ENCODE measurements at places on chromosomes 4 and X.

DNA sequence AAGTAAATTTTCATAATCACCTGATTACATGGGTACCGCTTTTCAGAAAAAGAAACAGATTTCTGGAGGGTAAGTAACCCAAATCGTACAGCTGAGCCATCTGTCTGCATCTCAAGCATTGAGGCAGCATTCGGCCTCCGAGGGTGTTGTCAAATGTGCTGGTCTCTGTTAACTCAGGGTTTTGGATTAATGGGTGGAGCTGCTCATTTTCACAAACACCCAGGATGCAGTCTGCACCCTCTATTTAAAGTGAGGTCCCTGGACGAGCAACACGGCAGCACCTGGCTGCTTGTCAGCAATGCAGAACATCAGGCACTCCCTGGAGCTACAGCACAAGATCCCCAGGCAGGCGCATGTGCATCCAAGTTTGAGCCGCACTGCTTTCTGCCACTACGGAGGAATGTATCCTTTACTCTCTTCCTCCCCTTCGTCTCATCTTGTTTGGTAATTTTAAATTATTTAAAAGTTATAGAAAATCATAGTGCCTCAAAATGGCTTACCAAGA is 24.7 kb upstream of the NAP1L5 start:
- no peak for DNase-seq

- DNase-seq, result no peak
These were observed 16.2 kb downstream of the RASSF6 start for GRCh38 chr4:73603854-73604584.

GRCh38 chrX:40576291-40576690 is 4.5 kb upstream of the ATP6AP2 start:
- no peak for DNase-seq

DNA sequence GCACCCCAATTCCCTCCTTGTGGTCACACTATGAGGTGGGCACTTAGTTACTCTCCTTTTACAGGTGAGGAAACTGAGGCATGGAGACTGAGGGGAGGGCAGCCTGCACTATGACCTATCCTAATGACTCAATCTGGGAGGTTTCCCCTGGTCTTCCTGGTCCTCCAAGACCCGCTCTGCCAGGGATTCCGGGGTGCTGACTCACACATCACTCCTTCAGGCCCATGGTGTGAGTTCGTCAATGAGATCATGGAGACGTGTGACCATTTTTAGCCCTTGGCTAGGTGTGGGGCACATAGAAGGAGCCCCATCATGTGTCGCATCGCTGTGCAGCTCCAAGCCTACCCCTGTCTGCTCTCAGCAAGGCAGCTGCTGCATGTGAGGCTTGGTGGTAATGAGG is 32.4 kb upstream of the BCOR start:
- DNase-seq, result no peak

DNA sequence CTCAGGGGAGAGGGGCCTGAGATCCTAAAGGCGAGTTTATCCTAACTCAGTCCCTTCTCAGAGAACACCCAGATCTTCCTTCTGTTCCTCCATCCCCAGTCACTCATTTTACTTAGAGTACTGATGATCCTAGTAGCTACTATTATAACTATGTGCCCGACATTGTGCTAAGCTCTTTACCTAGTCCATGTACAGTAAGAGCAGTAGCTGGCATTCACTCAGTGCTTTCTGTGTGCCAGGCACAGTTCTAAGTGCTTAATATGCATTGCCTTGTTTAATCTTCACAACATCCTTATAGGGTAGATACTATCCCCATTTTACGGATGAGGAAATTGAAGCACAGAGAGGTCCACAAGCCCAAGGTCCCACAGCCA is 58.3 kb downstream of the FRMPD3 start:
- no peak for DNase-seq

- DNase-seq, result no peak
These were observed 162.4 kb upstream of the GYPA start for GRCh38 chr4:144302704-144303536.

GRCh38 chr4:172096786-172097185 is 283.6 kb downstream of the GALNTL6 start:
- DNase-seq, result no peak

DNA sequence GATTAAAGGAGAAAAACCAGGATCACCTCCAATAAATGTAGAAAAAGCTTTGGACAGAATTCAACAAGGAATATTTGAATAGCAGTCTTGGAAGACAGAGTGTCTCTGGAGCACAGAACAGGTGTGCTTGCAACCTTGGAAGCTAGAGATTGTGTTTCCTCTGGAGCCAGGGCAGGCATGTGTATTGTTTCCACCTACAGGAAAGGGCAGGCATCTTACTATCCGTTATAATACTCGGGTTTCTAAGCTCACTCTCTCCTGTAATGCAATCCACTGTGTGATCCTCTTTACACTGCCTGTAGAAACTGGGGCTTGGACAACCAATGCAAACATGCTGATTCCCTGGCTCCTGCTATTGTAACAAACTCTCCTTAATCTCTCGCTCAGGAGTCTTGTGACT is 14.4 kb downstream of the CCDC110 start:
- DNase-seq, result no peak

DNA sequence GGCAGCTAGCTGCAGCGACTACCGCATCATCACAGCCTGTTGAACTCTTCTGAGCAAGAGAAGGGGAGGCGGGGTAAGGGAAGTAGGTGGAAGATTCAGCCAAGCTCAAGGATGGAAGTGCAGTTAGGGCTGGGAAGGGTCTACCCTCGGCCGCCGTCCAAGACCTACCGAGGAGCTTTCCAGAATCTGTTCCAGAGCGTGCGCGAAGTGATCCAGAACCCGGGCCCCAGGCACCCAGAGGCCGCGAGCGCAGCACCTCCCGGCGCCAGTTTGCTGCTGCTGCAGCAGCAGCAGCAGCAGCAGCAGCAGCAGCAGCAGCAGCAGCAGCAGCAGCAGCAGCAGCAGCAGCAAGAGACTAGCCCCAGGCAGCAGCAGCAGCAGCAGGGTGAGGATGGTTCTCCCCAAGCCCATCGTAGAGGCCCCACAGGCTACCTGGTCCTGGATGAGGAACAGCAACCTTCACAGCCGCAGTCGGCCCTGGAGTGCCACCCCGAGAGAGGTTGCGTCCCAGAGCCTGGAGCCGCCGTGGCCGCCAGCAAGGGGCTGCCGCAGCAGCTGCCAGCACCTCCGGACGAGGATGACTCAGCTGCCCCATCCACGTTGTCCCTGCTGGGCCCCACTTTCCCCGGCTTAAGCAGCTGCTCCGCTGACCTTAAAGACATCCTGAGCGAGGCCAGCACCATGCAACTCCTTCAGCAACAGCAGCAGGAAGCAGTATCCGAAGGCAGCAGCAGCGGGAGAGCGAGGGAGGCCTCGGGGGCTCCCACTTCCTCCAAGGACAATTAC is 1.4 kb downstream of the AR start:
- DNase-seq, result no peak

- no peak for DNase-seq
These were observed at the start of gene SULT1E1 for GRCh38 chr4:69860052-69860451. Gene SULT1E1 (minus strand): TSS chr4:69860145. CDS start chr4:69857644, 2,501 bp downstream.

GRCh38 chr4:80096175-80096850 is 23.3 kb upstream of the ANTXR2 start:
- no peak for DNase-seq

All from NCI-H1417 treated with DMSO at 0.1 percent for 48 hours (cell line).